ENCODE measurements at places on chromosomes 12 and 14.

DNA sequence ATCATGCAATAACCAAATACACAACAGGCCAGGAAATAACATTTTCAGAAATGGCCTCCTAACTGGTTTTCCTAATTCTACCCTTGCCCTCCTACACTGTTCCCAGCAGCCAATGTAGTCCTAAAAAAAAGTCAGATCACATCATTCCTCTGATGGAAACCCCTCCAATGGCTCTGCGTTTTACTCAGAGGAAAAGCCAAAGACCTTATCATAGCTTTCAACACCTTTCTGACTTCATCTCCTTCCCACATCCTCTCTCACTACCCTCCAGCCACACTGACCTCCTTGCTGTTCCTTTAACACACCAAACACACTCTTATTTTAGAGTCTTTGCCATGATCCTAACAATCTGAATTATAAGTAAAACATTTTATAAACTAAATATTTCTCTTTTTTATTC, 1.1 kb downstream of the MED6 start:
- no peak for DNase-seq

- no peak for DNase-seq
Observed at GRCh38 chr12:101181776-101182175, 28.3 kb downstream of the SLC5A8 start.

- DNase-seq, result no peak
Observed at GRCh38 chr12:119998471-119999245, 9.6 kb downstream of the BICDL1 start.

DNA sequence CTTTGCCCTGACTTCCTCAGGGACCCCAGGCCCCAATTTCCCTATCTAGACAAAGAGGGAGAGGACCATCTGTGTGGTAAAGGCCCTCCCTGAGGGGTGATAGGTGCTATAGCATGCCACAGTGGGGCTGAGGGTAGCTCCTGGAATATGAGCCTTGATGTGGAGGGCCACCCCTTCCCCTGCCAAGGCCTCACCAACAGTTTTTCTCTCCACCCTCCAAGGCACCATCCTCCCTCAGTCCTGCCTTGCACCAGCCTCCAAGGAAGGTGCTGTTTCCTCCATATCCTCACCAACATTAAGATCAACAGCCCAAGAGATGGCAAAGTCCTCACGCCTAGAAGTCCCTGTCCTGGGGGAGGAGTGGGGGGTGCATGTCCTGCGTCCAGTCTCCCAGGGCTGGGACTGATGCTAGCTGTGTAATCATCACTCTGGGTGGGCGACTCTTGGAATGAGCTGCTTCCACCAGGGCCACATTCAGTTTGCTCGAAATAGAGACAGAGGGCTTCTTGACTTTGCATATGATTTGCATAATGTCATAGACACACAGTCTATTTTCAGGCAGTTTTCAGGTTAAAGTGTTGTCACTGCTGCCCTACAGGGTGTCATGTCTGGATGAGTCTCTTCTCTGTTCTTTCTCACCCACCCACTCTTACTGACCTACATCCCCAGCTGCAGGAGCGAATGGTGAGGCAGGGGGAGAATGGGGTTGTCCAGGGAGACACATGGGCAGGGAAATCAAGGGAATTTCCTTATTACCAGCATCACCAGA, 17.4 kb downstream of the ACVRL1 start:
- no peak for DNase-seq

DNA sequence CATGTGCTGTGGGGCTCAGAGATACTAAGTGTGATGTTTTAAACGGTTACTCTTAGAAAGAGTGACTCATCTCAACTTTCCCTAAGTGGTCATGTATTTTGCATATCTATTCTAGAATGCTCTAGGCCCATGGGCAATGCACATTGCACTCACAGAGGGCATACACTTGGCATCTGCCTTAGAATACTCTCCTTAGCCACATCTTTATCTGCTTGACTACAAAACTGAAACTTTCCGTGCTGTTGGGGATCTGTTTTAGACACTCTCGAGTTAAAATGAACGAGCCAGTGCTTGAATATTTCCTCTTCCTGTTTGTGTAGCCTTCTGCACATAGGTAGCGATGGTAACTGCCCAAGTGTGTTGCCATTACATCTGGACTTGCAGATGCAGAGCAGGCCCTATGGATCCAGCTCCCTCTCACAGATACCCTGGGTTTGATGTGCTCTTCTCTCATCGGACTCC, 180.5 kb downstream of the CAND1 start:
- DNase-seq, result no peak

DNA sequence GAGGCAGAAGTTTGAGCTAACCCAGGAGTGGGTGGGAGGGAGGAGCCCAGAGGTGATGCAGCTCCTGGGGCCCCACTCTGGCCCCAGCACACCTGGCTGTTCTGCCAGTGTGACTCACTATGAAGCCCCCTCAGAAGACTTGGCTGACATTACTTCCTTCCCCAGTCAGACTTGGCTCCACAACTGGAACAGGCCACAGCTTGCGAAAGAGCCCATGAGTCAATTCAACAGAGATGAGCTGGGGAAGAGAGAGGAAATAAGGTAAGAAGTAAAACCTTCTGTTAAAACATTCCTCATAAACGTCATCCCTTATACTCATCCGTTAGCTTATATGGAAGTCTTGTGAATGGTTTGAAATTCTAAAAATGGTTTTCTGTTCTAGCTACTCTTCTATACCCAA, 245.9 kb downstream of the ADAMTS20 start:
- peak; percentile 39 for DNase-seq

DNA sequence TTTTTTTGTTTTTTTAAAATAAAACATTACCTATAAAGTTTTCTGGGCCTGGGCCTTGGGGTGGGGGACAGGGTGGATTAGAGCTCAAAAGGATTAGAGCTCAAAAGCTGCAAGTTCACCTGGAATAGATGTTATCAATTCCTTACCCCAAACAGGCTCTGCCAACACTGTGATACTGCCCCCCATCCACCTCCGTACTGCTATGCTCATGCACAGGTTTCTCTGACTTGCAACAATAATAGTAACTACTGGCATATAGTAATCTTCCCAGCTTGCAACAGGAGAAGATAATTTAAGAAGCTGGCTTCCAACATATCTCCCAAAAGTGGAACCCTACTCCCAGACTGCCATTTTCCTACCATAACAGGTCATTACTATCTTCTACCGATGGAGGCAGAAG, 51.3 kb upstream of the SLCO1C1 start:
- no peak for DNase-seq
